Activated CD8-positive, alpha-beta memory T cell treated with anti-CD3 and anti-CD28 coated beads for 1 hour (primary cell): ENCODE measurements at places on chromosomes 2 and 18.

GRCh38 chr2:16774980-16775898 lies 109.6 kb upstream of the CYRIA start:
- DNase-seq: no peak

DNA sequence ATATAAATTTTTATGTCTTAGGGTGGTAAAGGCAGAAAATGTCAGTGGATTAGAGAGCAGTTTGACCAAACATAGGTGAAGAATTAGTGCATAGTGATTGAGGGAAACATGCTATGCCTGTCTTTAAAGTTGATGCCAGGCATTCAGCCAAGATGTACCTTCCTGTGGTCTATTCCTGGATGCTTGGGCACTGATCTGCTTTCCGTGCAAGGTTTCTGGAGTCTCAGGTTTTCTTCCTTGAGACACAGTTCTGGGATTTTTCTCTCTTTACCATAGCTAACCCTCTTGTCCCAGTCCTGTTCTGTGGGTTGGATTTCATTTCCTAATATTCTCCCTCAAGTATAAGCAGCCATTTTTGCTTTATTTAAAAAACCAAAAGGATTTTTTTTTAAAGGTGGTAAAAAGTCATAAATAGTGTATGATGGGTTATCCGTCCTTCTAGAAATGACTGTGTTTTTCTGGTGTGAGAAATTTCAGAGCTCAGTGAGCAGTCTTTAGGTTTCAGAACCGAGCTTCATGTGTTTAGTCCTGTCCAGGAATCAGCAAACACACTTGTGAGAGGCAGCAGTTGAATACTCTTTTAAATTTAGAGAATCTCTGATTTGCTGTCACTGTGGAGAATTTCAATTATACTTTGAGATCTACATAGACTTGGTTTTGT lies 43.0 kb upstream of the CYBRD1 start:
- DNase-seq: no peak

GRCh38 chr2:55891671-55892094 lies 31.9 kb downstream of the EFEMP1 start:
- DNase-seq: no peak

DNA sequence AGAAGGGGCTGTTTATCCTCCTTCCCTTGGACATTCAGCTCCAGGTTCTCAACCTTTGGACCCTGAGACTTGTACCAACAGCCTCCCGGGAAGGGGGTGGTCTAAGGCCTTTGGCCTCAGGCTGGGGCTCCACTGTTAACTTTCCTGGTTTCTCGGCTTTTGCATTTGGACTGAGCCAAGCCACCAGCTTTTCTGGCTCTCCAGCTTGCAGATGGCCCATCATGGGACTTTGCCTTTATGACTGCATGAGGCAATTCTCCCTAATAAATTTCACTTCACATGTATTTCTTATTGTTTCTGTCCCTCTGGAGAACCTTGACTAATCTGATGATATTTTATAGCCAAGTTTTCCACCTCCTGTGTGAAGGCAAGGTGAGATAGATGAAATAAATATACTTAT lies 180.8 kb downstream of the PPP1R1C start:
- DNase-seq: no peak

- no peak for DNase-seq
These were observed 24.6 kb upstream of the TMX3 start for GRCh38 chr18:68739462-68739861.
